Activated CD8-positive, alpha-beta memory T cell treated with anti-CD3 and anti-CD28 coated beads, Interleukin-2, amount 10 ng/mL, durations not matched to agents 7 days and 5 days (primary cell): ENCODE measurements at places on chromosomes 6 and 20.

DNA sequence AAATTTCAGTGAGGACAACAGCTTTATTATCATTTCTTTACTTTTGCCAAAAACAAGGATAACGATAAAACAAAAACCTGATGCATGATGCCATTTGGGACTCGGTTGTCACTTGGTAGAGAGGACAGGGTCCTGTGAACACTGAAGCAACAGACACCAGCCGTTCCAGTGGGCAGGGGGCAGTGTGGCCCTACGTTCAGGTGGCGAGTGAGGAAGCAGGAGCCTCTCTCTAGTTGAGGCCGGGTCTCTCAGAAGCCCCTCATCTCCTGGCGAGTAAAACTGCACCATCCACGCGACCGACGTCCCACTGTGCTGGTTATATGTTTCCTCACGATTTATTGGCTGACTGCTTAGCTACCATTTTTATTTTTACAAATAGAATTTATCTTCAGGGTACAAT is 231.6 kb downstream of the THBS2 start:
- no peak for DNase-seq

- no peak for DNase-seq
Measured at GRCh38 chr6:142888456-142888855, 56.5 kb downstream of the HIVEP2 start.

- DNase-seq = no peak
Measured at GRCh38 chr20:9246731-9247130, 177.8 kb downstream of the PLCB4 start.

DNA sequence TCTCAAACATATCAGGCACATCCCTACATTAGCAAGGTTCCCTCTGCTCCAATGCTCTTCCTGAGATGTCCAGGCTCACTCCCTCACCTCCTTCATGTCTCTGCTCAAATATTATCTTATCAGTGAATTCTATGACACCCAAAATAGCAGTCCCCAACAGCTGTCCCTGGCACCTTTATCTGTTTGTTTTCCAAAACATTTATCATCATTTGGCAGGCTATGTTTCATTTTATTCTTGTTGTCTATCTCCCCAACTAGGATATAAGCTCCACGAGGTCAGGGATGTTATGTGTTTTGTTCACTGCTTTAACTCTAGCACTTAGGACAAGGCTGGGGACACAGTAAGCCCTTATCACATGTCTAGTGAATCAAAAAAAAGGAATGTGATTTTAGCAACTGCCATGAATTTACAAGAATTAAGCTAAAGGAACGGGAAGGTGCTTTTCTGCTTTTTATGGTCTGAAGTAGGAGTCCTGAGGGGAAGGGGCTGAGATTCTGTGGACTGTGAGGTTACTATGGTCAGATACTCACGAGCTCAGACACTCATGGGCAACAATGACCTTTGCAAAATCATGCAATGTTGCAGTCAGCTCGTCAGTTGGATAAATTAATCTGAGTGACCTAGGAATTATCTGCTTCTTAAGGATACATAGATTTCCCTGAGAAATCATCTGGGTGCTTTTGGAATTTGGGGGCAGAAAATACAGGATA is 1.9 kb upstream of the IL22RA2 start:
- DNase-seq = no peak

DNA sequence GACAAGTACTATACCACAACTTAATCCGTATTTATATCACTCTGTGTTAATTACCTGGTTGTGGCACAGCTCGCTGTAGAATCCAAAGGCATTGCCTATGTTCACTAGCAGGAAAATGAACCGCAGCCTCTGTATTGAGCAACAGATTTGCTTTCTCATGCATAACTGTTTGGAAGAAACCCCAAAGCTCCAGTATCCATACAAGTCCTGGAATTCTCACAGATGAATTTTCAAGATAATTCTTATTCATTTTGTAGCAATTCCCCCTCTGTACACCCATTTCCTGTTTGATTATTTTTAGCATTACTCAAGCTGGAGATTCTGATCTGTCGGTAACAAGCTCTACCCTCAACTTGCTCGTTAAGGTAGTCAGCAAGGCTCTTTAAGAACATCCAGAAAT is 63.5 kb downstream of the STMND1 start:
- DNase-seq = no peak

DNA sequence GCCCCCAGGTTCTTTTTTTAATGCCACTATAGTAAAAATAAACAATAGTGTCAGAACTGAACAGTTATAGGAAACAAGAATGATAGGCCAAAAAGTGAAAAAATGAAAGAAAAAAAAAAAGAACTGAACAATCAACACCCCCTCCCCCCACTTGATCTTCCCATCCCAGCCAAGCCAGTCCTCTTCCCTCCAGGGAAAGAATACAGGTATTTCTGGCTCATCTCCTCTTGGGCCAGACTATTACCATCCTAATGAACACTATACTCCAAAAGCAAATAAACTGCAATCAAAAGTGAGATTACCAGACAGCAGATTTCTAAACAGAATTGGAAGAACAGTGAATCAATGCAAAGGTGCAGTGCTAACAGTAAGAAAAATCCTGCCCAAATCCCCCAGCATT is 21.3 kb upstream of the C20orf203 start:
- DNase-seq = no peak

GRCh38 chr6:63732336-63732735 is 96.7 kb downstream of the PHF3 start:
- no peak for DNase-seq

DNA sequence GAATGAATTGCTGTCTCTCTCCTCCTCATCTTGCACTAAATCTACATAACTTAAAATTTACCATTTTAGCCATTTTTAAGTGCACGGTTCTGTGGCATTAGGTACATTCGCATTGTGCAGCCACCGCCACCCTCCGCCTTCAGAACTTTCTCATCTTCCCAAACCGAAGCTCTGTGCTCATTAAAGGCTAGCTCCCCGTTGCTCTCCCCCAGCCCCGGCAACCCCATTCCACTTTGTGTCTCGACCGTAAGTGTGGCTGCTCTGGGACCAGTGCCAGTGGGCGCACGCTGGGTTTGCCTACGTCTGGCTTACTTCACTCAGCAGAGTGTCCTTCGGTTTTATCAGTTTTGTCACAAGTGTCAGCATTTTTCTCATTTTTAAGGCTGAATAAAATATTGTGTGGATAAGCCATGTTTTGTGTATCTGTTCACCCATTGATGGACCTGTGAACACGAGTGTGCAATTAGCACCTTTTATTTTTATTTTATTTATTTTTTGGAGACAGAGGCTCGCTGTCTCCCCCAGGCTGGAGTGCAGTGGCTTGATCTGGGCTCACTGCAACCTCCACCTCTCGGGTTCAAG is 16.8 kb downstream of the SLC17A9 start:
- no peak for DNase-seq

DNA sequence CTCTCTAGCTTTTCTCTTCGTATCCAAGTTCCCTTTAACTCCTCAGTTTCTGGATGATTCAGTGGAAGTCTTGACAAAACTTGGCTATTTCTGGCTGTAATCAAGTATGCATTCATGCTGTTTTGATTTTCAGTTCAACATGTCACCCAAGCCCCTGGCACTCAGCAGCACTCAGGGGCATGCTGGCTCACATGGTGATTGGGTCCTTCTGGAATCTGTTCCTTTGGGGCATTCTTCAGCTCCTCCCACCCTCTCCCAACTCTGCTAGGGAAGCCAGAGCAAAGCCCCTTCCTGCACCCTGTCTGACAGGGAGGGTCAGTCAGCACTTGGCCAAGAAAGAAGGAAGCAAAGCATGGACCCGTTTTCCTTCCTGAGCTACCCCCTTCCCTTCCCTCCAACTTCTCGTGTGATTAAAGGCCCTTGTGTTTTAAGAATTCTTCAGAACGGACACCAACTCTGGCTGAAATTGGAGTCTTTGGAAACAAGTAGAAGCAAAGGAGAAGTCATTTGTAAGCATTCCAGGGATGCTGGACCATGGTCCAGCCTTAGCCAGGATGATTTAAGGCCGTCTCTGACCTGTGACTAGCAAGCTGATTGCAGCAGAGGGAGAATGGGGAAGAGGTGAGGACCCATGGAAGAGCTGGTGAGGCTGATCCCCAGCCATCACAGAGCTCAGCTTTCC is 7.1 kb downstream of the PLEKHG1 start:
- DNase-seq = no peak
